Vein endothelial cell (primary cell): ENCODE measurements at places on chromosomes 4 and X. TPM values are rescaled to one million over a fixed set of nuclear protein-coding genes. Genes with fewer than 3 reads are reported as not detected.

Gene SLC25A14
- 8.0 and 8.5 TPM in 2 replicates for total RNA-seq

Gene PAGE1
- total RNA-seq: not detected in 2 replicates

Gene HPGD
- total RNA-seq: not detected in 2 replicates

Gene AWAT2
- under 0.01 and 0.19 TPM in 2 replicates for total RNA-seq

Gene ARHGAP24
- 118 and 135 TPM in 2 replicates for total RNA-seq

Gene PI4K2B
- total RNA-seq: 18.3 and 31.0 TPM in 2 replicates

Gene SHROOM2
- 15.5 and 17.0 TPM in 2 replicates for total RNA-seq

Gene ANXA10
- not detected in 2 replicates for total RNA-seq
